Stimulated activated CD4-positive, alpha-beta T cell treated with anti-CD3 and anti-CD28 coated beads, Interleukin-1b, Interleukin-23, amount 100 ng/mL, for 48 hours (primary cell): ENCODE measurements at places on chromosomes 4 and X.

- DNase-seq = peak; percentile 3
These were observed 733.3 kb downstream of the RPA4 start for GRCh38 chrX:97616883-97617530.

DNA sequence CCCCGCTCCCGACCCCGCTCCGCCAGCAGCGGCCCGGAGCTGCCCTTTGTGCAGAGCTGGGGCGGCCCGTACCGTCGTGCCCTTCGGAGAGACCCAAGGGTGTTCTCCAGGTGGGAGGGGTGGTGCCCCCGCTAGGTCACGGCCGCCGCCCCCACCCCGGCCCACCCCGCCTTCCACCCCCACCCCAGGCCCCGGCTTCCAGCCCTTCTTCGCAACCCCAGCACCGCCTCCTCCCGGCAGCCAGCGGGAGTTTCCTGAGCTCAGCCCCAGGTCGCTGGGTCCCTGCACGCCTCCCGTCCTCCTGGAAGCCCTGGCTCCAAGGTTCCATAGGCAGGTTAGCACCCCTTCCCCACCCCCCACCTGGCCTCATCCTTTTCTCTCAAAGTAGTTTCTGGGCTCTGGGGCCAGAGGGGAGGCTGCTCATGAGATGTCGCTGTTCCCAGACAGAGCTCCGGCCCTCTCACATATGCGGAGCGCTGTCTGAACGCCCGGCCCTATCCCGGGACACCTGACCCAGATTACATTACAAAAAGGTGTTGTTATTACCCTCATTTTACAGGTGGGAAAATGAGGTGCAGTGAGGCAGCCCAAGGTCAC, 25.2 kb upstream of the FGFR3 start:
- no peak for DNase-seq

DNA sequence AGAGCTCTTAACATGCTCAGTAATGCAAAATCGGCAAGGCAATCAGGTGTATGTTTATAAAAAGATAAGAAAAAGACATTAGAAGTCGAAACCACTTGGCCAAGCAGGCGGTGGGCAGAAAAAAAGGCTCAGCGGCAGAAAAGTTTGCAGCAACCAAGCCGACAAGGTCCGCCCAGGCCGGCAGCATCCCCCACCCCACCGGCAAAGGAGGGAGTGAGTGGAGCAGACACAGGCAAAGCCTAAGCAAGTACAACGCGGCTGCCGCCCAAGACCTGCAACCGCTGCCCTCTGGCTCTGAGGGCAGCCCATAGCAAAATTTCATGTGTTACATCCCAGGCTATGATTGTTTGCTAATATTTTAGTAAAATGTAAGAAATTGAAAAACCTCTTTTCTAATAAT, 125.4 kb upstream of the ZCCHC13 start:
- DNase-seq = no peak

- DNase-seq = no peak
These were observed 2.4 kb downstream of the SLC49A3 start for GRCh38 chr4:686413-687040.

DNA sequence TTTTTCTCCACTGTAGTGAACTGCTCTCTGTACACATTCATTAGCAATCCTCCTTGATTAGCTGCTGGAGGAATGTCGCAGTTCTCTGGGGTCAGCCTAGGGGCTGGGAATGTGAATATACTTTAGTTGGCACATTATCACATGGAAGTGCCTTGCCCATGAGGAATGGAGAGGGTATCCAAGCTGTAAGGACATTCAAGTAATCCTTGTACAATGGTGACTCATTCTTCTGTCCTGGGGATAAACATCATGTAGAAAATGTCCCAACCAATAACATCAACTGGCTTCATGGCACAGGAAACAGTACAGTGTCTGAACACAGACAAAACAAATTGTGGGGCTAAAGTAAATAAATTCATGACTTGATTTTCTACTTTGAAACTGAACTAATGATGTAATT, 147.1 kb downstream of the GLRA2 start:
- no peak for DNase-seq

DNA sequence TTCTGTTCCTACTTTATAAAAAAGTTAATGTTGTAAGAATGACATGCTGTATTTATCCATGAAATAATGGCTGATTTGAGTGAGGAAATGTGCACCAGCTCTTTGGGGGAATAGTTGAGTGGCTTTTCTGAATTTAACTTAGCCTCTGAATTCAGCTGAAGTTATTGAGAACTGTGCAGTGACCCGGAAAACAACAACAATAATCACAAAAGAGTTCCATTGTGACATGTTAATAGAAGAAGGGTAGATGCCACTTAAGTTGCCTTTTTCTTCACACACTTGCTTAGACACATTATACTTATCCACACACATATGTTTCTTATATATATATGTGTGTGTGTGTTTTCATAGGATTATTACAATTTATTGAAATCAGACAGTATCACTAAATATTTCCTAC, 301.2 kb downstream of the BMPR1B start:
- no peak for DNase-seq

GRCh38 chrX:40097504-40098263, at the start of gene BCOR:
Gene BCOR (minus strand): TSS chrX:40097958. CDS start chrX:40077929, 20,029 bp downstream.
- DNase-seq = peak; percentile 74

GRCh38 chrX:50787099-50787498, 26.9 kb downstream of the SHROOM4 start:
- DNase-seq = no peak

GRCh38 chr4:137676357-137676998, 144.2 kb upstream of the PCDH18 start:
- DNase-seq = no peak

DNA sequence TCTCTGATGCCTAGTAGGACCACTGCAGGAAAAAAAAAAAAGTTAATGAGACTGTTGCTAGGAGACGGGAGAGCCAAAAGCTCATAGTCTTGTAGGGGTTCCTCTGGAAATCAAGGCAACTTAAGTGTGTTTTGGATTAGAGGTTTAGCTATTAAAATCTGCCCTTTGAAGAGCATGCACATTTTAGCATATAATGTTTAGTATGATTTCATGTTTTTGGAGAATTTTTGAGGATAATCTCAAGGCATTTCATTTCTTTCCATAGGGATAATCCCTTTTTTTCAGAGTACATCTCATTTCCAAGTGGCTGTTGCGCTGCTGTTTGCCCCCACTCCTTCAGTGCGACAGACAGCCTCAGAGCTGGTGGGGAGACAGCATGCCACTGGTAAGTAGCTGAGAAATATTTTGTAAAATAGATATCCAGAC, at the start of gene LINC00632:
LINC00632 (plus strand) TSS at position 339 of the 426 bp plus-strand sequence.
- no peak for DNase-seq

DNA sequence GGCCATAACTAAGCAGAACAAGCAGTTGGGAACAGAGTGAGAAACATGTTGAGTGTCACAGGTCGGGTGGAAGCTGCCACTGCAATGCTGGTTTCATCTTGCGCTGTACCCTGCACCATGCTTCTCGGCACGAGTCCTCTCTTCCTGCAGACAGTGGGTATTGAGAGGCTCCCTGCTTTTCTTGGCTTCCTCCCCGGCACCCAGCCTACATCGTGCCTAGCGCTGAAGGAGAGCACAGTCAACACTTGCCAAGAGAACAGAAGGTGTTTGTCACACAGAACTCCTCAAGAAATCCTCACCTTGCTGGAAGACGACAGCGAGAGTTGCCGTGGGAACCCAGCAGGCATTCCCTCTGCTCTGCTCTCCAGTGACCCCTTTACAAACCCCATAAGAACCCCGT, 53.6 kb downstream of the EVC2 start:
- DNase-seq = no peak

DNA sequence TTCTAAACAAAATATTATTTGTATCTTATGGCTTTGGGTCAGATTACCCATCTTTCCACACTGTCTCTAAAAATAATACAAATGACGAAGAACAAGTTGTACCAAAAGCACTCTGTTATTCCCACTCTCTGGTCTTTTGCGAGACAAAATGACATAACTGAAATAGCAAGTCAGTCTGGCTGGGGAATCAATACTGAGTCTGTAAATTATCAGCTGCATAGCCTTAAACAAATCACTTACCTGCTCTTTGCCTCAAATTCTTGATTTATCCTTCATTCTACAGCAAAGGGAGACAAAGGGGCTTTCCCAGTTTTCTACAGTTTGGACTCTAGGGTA, 40.9 kb downstream of the SOWAHB start:
- DNase-seq = no peak

DNA sequence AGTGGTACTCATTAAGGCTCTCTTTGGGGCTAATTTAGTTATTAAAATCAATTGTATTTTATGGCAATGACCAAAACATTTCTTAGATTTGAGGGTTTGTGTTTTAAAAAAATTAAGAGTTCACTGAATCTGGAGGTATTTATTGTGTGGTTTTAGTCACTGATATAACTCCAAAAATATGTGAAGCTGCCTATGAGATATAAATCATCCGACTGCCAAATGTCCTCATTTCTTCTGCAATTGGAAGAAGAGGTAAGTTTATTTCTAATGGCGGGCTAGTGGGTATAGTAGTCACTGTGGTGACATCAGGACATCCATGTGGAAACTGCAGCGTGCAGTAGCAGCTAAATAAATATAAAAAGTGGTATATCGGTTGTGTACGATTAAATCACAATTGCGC, 205.5 kb downstream of the MID1 start:
- no peak for DNase-seq

DNA sequence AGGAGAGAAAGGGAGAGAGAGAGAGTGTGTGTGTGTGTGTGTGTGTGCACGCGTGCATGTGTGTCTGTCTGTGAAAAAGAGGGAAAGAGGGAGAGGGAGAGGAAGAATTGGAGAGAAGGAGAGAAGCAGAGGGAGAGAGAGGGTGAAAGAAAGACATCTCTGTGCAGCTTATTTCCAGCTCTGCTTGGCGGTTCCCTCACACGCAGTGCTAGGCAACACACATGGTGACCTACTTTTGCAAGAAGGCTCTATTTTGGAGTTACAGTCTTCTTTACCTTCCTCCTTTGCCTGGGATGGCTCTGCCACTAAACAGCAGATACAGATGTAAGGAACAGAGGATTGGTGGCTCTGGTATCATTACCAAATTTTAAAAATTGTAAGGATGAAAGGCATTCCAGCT, 40.1 kb downstream of the SLC16A2 start:
- no peak for DNase-seq

- no peak for DNase-seq
These were observed 183.7 kb downstream of the FBXW7 start for GRCh38 chr4:152352215-152352614.

- no peak for DNase-seq
These were observed 10.6 kb downstream of the MSN start for GRCh38 chrX:65677954-65678469.

DNA sequence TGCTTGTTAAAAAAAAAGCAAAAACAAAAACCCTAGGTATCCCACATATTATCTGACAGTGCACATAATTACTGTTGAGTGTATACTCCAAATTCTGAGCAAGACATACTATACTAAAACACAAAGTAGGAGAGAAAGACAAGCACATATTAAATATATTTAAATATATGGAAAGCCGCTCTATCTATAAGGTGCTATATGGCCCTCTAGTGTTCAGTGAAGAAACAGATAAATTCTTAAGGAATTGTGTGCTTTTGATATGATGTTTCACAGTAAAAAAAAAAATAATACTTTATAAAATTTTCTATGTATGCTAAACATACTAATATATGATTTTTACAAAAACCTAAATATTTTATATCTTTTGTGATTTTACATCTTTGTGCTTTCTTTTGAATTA, 137.8 kb downstream of the FBXW7 start:
- no peak for DNase-seq

- no peak for DNase-seq
These were observed 18.7 kb downstream of the PIGG start for GRCh38 chr4:517806-518070.

GRCh38 chrX:102697494-102697893, 14.8 kb upstream of the GPRASP2 start:
- DNase-seq = no peak

- peak; percentile 31 for DNase-seq
These were observed 1.8 kb downstream of the CPEB2 start for GRCh38 chr4:15003891-15004738.

GRCh38 chr4:103410386-103410785, 212.2 kb upstream of the CENPE start:
- DNase-seq = no peak

DNA sequence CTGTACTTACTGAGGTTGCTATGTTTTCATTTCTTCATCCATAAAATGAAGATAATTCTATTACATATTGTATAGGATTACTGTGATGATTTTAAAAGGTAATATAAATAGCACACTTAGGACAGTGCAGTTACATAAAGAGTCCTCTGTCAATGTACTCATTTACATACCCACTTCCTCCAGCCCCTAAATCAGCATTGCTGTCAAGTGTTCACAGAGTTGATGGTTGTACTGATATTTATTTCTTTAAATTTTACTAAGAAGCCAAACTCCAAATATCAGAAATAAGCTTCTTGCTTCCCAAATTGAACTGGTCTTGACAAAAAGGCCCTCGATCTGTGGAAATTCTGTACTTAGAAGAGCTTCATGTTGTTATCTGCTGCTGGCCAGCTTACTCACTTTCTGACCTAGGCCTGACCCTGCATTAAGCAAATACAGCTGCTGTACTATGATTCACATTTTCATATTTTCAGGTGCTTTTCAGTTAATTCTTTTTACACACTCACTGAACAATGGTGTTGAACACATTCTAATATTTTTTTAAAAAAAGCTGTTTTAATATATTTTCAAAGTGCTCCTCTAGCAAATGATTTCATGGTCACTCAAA, 259.6 kb downstream of the UNC5C start:
- DNase-seq = no peak

DNA sequence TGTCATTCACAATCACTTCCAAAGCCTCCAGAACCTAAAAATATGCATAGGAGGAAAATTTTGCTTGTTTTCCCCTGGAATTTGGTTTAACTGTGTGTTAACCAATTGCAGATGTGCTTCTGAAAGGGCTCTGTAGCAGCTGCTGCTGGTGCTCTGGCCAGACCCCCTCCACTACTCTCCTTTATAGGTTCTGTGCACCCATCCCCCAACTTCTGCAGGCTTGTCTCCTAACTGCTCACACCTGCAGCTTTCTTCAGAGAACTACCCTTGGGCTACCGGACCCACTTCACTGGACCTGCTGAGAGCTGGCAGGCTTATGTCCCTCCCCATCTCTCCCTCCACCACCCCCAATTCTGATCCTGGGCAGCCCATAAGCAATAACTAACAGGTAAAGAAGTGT, 662.1 kb upstream of the DIPK2B start:
- DNase-seq = no peak

- no peak for DNase-seq
These were observed 52.2 kb upstream of the TLR3 start for GRCh38 chr4:186016796-186017195.
